ENCODE measurements at places on chromosomes 7 and 10.

GRCh38 chr10:7233259-7233991, 177.4 kb downstream of the SFMBT2 start:
- DNase-seq = no peak

GRCh38 chr7:104982308-104983075, 31.5 kb upstream of the KMT2E start:
- no peak for DNase-seq

DNA sequence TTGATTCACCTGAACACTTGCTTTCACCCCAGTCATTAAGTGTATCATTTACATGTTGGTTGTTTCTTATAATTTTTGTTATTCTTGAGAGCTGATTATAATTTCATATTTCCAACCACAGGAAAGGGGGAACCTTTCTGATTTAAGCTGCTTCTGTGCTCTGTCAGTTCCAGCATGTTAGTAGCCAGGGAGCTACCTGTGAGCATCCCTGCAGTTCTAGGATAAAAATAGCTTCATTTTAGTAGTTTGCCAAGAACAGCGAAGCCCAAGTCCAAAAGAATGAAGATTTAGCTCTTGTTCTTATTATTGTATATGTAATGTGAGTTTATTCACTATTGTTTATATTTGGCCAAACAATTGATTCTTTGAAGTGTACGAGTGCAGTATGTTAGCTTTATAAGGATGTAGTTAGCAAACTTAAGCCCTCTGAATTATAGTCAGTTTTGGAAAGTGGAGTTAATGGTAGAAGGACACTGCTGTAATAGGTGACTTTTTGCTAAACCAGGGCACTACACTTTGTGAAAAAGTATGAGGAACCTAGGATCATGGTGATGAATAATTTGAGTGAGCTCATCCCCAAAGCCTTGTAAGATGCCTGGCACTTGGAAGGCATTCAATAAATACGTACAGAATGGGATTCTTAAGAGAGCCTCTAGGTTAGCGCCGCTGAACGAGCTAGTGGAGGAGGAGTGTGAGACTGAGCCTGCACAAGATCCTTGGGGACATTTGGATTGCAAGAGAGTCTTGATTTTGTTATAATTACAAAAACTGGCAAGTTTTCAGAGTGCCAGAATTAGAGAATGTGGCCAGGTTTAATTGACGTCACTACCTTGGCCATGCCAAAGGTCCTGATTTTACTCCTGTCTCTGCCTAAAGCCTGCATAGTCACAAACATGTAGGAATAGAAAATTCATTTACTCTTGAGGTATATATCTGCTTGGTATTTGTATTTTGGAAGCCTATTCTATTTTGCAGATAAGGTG, 29.8 kb downstream of the DNAH11 start:
- no peak for DNase-seq

DNA sequence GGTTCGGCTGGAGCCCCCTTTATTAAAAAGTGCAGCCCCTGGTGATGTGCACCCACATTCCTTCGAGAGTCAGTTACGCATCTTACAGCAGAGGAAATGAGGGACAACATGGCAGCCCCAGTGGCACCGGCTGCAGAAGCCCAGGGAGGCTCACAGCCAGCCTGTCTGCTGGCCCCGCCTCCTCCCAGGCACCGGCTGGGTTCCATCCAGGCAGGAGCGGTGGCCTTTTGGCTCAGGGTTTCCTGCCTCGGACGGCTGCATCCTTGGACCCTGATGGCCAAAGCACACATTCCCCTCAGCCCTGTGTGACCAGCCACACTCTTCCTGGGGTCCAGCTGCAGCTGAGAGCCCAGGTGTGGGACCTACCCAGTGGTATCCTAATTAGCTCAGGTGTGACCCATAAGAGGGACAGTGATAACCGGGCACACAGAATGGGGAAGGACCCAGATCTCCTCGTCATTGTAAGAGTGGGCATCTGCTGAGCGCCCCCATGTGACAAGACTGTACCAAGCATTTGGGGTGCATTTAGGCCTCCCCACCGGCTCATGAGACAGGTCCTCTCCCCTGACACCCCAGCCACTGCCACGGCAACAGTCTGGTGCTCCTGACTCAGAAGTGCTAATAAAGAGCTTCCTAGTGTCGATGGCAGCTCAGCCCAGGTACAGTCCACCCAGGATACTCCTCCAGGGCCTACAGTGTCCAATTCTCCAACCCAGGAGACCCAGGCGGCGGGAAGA, 63.3 kb upstream of the CHST15 start:
- DNase-seq = no peak

DNA sequence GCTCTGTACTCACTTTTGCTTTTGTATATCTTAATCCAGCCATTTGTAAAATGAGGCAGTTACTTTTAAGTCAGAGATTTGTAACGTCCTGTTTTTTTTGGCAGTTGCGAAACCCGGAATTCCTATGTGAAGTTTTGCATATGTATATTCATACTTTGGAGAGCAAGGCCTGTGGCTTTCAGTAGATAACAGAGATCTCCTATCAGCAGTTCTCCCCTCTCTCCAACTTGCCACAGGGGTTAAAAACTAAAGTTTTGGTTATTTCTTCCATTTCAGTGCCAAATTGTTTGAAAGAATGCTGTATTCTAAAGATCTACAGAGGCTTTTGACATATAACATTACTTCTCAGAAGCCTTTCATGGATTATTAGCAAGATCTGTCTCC, 102.4 kb downstream of the EXOC4 start:
- DNase-seq = no peak

GRCh38 chr10:118732245-118733165, 22.3 kb downstream of the CACUL1 start:
- no peak for DNase-seq

GRCh38 chr7:110762546-110763225, 328.2 kb upstream of the LRRN3 start:
- DNase-seq = no peak

- DNase-seq = no peak
These were observed 108.9 kb upstream of the FAM20C start for GRCh38 chr7:83441-83840.

GRCh38 chr7:27808626-27809025, 68.7 kb downstream of the TAX1BP1 start:
- DNase-seq = no peak

DNA sequence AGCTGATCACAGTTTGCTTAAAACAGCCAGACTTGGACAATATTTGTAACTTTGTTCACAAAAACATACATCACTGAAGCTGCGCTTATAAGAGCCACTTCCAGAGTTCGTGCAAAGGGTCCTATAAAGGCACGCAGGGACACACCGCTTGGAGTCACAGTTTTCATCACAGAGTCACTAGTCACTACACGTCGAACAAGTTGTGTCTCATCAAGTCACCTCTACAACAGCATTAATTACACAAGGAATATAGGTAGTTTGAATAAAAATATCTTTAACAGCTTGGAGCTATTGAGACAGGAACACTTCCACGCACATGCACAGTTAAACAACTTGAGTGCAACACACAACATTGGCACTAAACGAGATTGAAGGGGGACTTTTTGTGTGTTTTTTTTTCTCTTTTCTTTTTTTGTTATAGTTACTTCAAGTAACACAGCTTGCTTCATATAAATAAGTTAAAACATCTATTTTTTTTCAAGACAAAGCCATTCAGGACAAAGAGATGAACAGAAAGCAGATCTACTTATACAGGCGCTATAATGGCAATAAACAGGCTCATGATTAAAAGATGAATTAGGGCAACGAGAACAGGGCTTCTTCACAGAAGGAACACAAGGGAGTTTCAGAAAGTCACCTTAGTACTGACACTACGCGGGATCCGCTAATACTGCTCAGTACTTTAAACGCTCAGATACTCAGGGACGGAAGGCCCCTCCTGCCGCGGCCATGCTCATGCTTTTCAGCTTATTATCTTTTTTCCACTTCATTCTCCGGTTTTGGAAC, 2.2 kb downstream of the HOXA5 start:
- DNase-seq = no peak

Measured in stimulated activated CD4-positive, alpha-beta T cell treated with anti-CD3 and anti-CD28 coated beads, Interleukin-12 subunit alpha, Interleukin-12 subunit beta, amount 100 ng/mL, for 4 hours (primary cell).